Activated CD4-positive, alpha-beta T cell treated with anti-CD3 and anti-CD28 coated beads, Interleukin-2, amount 10 ng/mL, durations not matched to agents 7 days and 5 days (primary cell): ENCODE measurements at places on chromosomes 1 and 21. TPM values are rescaled to one million over a fixed set of nuclear protein-coding genes. Genes with fewer than 3 reads are reported as not detected.

RGS18 gene
- total RNA-seq: 0.15 TPM

DNA sequence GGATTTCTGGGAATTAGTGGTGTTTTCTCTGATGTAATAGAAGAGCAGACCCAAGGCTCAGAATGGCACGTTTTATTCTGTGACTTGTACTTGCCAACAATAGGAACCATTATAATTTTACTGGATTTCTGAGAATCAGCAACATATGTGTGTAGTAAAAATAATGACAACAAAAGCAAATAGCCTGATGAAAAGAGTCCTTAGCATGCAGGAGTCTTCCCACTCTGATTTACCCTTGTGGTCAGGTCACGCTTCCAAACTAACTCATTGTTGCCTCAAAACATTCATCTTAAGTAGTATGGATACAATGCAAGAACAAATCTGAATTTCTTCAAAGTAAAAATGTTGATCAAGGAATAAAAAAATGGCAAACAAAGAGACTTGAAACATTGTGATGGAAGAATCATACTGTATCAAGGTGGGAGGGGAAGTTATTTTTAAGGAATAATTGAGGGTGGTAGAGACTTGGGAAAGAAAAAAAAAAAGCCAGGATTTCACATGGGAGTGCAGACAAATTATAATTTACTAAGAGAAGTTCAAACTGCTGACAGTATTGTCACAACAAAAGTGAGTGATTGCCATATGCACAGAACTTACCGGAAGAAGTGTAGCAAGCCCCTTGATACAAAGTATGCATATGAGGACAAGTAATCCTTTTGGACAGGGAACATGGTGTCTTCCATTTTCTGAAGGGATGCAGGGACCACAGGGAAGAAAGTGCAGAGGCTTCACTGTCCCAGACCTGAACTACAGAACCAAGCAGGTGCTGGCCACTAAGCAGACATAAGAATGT is 31.2 kb upstream of the RGL1 start:
- no peaks in the 10 kb centered on the region for H3K4me1 ChIP-seq
- H3K27ac ChIP-seq: no peak overlapping the region
- no peak for DNase-seq
- H3K36me3 ChIP-seq: no peaks in the 10 kb centered on the region
- no peak overlapping the region for H3K4me3 ChIP-seq
- no peaks in the 10 kb centered on the region for H3K27me3 ChIP-seq

DNA sequence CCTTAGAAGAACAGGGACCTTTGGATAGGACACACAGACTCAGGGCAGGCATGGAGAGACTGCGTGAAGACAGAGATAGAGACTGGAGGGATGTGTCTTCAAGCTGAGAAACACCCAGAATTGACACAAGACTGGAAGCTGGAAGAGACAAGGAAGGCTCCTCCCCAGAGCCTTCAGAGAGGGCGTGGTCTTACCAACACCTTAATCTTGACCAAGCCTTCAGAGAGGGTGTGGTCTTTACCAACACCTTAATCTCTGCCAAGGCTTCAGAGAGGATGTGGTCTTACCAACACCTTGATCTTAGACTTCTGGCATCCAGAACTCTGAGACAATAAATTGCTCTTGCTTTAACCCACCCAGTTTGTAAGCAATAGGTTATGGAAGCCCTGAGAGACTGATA is 481.4 kb upstream of the VAMP3 start:
- DNase-seq: no peak
- H3K36me3 ChIP-seq: no peaks in the 10 kb centered on the region
- no peaks in the 10 kb centered on the region for H3K27me3 ChIP-seq
- peaks cover 2% of the 10 kb centered on the region for H3K4me1 ChIP-seq
- no peak overlapping the region for H3K27ac ChIP-seq

GRCh38 chr21:26842974-26843932 is 2.0 kb downstream of the ADAMTS1 start:
- peak; percentile 57 for DNase-seq
- peak overlapping the region; percentile 77 for H3K4me3 ChIP-seq
- peaks cover 43% of the 10 kb centered on the region for H3K4me1 ChIP-seq
- peak overlapping the region; percentile 68 for H3K27ac ChIP-seq
- H3K27me3 ChIP-seq: peaks cover 54% of the 10 kb centered on the region
- H3K36me3 ChIP-seq: peaks cover 11% of the 10 kb centered on the region

RASSF5 gene
- 201 TPM for total RNA-seq

DNA sequence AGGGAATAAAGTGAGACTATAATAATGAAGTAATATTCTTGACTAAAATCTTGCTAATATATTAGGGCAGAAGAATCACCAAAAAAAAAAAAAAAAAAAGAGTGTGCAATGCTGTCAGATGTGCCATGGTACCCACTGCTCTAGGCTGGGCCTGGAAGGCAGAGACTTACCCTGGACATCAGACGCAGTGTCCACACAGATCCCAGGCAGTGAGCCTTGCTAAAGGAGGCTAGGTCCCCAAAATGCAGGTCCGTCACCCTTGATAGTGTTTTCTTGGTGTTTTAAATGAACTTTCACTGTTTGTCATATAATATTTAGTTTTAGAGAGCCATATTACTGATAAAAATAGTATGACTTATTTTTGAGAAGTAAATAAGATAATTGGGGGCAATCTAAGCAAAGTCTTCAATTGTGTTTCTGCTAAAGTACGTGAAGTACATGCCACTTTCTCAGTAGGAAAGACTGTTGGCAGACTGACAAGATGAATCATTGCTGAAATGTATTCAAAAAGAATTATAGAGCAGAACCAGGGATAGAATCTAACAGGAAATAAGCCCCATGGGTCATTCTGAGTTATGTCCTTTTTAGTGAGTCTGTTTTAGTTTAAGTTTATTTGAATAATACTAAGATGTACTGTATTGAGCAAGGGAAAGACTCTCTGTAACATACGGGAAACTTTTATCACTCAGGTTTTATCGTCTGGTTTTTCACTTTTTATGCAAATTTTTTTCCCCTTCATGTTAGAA is 74.6 kb upstream of the PDC start:
- H3K27me3 ChIP-seq: no peaks in the 10 kb centered on the region
- no peaks in the 10 kb centered on the region for H3K4me1 ChIP-seq
- DNase-seq: no peak
- H3K27ac ChIP-seq: no peak overlapping the region
- H3K36me3 ChIP-seq: no peaks in the 10 kb centered on the region
- no peak overlapping the region for H3K4me3 ChIP-seq

RGS13 gene
- total RNA-seq: not detected

LCE4A gene
- not detected for total RNA-seq

DNA sequence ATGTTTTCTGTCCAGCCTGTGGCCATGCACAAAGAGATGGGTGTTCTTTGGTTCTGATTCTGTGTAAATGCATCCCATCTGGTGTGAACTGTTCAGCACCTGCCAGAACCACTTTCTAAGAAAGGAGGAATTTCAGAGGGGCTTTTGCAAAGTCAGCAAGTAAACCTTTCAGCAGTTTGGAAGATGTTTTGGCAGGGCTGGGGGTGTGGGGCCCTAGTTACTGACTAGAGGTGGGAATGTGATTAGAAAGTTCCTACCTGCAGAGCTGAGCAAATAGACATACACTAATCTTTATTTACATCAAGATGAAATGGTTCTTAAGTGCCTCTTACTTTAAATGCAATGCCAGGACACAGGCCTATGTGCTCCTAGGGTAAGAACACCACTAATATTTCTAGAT is 378.1 kb upstream of the USP24 start:
- peaks cover 4% of the 10 kb centered on the region for H3K27me3 ChIP-seq
- no peaks in the 10 kb centered on the region for H3K36me3 ChIP-seq
- H3K4me3 ChIP-seq: no peak overlapping the region
- DNase-seq: no peak
- H3K27ac ChIP-seq: no peak overlapping the region

GRCh38 chr1:228082918-228083870 is 686 bp downstream of the ARF1 start:
- DNase-seq: peak; percentile 51
- peaks cover 41% of the 10 kb centered on the region for H3K36me3 ChIP-seq
- no peaks in the 10 kb centered on the region for H3K27me3 ChIP-seq
- peak overlapping the region; percentile 95 for H3K27ac ChIP-seq
- H3K4me3 ChIP-seq: peak overlapping the region; percentile 92

GRCh38 chr21:27112186-27112585 is 145.3 kb upstream of the ADAMTS5 start:
- H3K4me3 ChIP-seq: no peak overlapping the region
- no peak for DNase-seq
- H3K4me1 ChIP-seq: no peaks in the 10 kb centered on the region
- H3K27me3 ChIP-seq: no peaks in the 10 kb centered on the region
- no peaks in the 10 kb centered on the region for H3K36me3 ChIP-seq

GBP4 gene
- 120 TPM for total RNA-seq

DOP1B gene
- 24.7 TPM for total RNA-seq

- H3K36me3 ChIP-seq: no peaks in the 10 kb centered on the region
- peaks cover 3% of the 10 kb centered on the region for H3K4me1 ChIP-seq
- H3K27me3 ChIP-seq: no peaks in the 10 kb centered on the region
These were observed 26.2 kb downstream of the EXTL2 start for GRCh38 chr1:100868364-100868995.

- H3K36me3 ChIP-seq: no peaks in the 10 kb centered on the region
- peaks cover 79% of the 10 kb centered on the region for H3K4me1 ChIP-seq
- no peak for DNase-seq
These were observed 24.1 kb upstream of the ABCG1 start for GRCh38 chr21:42194863-42195262.

FLAD1 gene
- total RNA-seq: 41.3 TPM

GRCh38 chr1:54464477-54465146 is 58.4 kb upstream of the SSBP3 start:
- H3K27ac ChIP-seq: no peak overlapping the region
- no peak for DNase-seq
- no peaks in the 10 kb centered on the region for H3K36me3 ChIP-seq
- no peaks in the 10 kb centered on the region for H3K27me3 ChIP-seq

NECTIN4 gene
- total RNA-seq: not detected

DNA sequence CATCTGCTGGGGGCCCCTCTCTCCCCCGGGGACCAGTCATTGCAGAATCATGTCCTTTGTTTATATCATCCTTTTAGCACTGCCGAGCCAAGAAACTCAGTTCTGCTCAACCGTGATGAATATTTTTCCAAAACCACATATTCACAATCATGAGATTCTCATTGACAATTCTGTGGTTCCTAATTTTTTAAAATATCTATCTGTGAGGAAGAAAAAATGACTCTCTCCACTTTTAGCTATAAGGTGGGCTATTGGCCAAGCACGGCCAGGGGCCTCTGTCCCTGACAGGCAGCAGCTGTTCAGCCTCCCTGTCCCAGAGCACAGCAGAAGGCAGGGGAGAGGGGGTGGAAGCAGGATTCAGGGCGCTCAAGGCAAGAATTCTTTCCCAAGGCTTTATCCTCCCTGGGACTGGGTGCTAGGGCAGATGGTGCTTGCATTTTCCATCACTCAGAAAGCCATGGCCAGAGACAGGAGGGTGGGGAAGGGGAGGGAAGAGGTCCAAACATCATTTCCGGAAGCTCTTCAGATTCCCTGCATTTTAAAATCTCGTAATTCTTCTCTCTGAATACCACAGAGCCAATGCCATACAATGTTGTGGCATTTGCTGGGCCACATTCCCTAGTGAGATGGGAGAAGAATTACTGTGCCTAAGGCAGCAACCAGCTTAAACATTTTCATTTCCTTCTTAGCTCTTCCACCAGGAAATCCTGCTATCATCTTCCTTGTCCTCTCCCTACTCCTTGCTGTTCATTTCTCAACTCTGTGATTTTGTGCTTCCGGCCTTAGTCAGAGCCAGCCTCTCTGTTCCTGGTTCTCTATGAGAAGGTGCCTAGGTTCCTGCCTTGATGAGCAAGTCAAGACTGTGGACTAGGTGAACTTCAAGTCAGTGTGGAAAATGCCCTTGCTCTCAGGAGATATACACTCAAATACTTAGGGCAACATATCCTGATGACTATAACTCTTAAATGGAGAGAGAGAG is 60.3 kb downstream of the KCNJ6 start:
- no peaks in the 10 kb centered on the region for H3K4me1 ChIP-seq
- no peak for DNase-seq

- peaks cover 31% of the 10 kb centered on the region for H3K4me1 ChIP-seq
- DNase-seq: no peak
- H3K27ac ChIP-seq: no peak overlapping the region
These were observed 3.3 kb downstream of the UAP1 start for GRCh38 chr1:162564762-162565218.

DNA sequence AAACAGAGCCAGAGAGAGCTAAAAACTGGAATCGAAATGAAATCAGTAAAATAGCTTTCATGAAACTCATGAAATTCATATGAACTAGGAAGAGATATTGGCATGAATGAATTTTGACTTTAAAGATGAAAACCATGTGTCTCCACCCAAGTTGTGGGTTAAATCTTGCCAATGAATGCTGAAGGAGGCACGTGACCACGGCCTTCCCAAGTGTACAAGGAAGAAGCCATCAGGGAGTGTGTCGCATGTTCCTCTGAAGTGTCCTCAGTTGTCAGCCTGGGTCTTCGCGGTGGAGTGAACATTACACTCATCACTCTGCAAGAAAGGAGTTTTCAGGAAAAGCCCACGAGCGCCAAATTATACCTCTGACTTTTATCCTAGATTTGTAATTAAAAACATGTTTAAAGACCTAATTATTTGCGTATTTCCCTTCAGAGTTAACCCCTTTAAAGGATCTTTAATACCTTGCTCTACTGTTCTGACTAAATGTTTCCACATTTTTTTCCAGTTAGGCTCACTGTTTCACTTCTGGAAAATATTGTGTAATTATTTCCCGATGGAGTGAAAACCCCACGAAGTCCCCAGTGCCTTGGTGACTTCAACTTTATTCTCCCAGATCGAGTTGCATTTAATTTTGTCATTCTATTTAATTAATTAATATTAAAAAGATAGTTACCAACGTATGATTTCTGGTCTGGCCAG is 118.3 kb downstream of the DHRS3 start:
- no peak for DNase-seq
- no peak overlapping the region for H3K4me3 ChIP-seq
- no peaks in the 10 kb centered on the region for H3K27me3 ChIP-seq
- H3K4me1 ChIP-seq: peaks cover 3% of the 10 kb centered on the region
- H3K27ac ChIP-seq: no peak overlapping the region

C1QB gene
- total RNA-seq: not detected

C1orf185 gene
- not detected for total RNA-seq

TSPAN2 gene
- total RNA-seq: 2.4 TPM

CFAP107 gene
- not detected for total RNA-seq
